Activated naive CD4-positive, alpha-beta T cell treated with anti-CD3 and anti-CD28 coated beads, Interleukin-2, amount 10 ng/mL, durations not matched to agents 5 hours and 36 hours (primary cell): ENCODE measurements at places on chromosomes 1 and 21. TPM values are rescaled to one million over a fixed set of nuclear protein-coding genes. Genes with fewer than 3 reads are reported as not detected.

The USH2A gene
- not detected for total RNA-seq

The TDRKH gene
- total RNA-seq, result 15.8 TPM

The ABCD3 gene
- 25.5 TPM for total RNA-seq

The UTS2 gene
- not detected for total RNA-seq

The AGO4 gene
- 11.7 TPM for total RNA-seq

The SLC19A1 gene
- 28.6 TPM for total RNA-seq

The CR1L gene
- not detected for total RNA-seq

The HES2 gene
- 0.35 TPM for total RNA-seq

The CCDC17 gene
- total RNA-seq, result 4.1 TPM

The ITGB2 gene
- total RNA-seq, result 565 TPM

The GBP5 gene
- total RNA-seq, result 330 TPM

The ZNF695 gene
- 0.48 TPM for total RNA-seq

The GBP7 gene
- 0.39 TPM for total RNA-seq

The SWT1 gene
- total RNA-seq, result 5.6 TPM

The OR2T4 gene
- not detected for total RNA-seq

The FCAMR gene
- not detected for total RNA-seq

The LRRC71 gene
- total RNA-seq, result not detected

The SPRR5 gene
- not detected for total RNA-seq

The CBR3 gene
- total RNA-seq, result 25.8 TPM

The F11R gene
- 16.2 TPM for total RNA-seq

The KIF17 gene
- not detected for total RNA-seq

The C1orf94 gene
- not detected for total RNA-seq

The OLIG2 gene
- total RNA-seq, result not detected

The OR2M3 gene
- not detected for total RNA-seq

The C1QC gene
- not detected for total RNA-seq

The HES5 gene
- 0.25 TPM for total RNA-seq

The PLA2G2F gene
- not detected for total RNA-seq

The WNT9A gene
- total RNA-seq, result 0.33 TPM

The PTAFR gene
- total RNA-seq, result 0.22 TPM

The BTF3L4 gene
- 37.5 TPM for total RNA-seq

The TNFSF4 gene
- total RNA-seq, result 2.7 TPM

The PRAMEF4 gene
- total RNA-seq, result not detected

The CRNN gene
- not detected for total RNA-seq

The SUSD4 gene
- 1.2 TPM for total RNA-seq

The TRAPPC3 gene
- total RNA-seq, result 55.6 TPM

The KRTAP21-2 gene
- total RNA-seq, result not detected

The AHDC1 gene
- 28.9 TPM for total RNA-seq

The RGS8 gene
- total RNA-seq, result not detected
